C1 segment of cervical spinal cord (tissue), 14 donors: ENCODE measurements at places on chromosomes 13 and 19.

GRCh38 chr19:45153339-45154063, 7.3 kb downstream of the NKPD1 start:
- no peak for DNase-seq

GRCh38 chr13:100266026-100266425, 177.1 kb downstream of the PCCA start:
- no peak for DNase-seq

- no peak for DNase-seq
Measured at GRCh38 chr19:35915443-35915842, 7.3 kb upstream of the TYROBP start.

- no peak for DNase-seq
Measured at GRCh38 chr13:113666329-113666670, 719 bp upstream of the GRK1 start.

- no peak for DNase-seq
Measured at GRCh38 chr13:50844084-50844875, 788 bp upstream of the DLEU7 start.

GRCh38 chr13:50352720-50353480, 337.7 kb downstream of the KCNRG start:
- DNase-seq: no peak

DNA sequence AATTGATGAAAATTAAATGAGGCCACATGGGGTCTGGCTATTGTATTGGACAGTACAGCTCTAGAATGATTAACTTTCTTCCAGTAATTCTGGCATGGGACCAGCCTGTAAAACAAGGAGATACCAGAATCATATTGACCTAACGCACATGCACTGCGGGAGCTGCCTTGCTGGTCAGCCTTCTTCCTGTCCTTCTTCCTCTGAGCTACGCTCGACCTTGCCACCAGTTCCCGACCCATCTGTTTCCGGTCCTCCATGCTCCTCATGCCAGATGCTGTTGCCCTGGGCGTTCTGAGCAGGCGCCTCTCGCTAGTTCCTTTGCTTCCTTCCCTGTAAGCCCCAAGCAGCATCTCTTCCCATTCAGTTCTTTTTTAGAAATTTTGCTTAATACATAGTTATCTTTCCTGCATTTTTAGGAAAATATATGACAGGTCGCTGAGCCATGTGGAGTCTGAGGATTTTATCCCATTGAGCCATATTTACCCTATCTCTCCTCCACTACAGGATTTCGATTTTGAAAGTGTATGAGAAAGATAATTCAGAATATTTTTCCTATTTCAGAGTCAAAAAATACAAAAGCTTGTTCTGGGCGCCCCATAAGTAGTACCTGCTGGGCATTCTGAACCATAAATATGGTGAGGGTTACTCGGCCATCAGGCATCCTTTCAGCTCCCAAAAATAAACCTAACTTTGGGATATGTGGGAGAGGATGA, 38.6 kb downstream of the TNFRSF19 start:
- peak; percentile 12 for DNase-seq

DNA sequence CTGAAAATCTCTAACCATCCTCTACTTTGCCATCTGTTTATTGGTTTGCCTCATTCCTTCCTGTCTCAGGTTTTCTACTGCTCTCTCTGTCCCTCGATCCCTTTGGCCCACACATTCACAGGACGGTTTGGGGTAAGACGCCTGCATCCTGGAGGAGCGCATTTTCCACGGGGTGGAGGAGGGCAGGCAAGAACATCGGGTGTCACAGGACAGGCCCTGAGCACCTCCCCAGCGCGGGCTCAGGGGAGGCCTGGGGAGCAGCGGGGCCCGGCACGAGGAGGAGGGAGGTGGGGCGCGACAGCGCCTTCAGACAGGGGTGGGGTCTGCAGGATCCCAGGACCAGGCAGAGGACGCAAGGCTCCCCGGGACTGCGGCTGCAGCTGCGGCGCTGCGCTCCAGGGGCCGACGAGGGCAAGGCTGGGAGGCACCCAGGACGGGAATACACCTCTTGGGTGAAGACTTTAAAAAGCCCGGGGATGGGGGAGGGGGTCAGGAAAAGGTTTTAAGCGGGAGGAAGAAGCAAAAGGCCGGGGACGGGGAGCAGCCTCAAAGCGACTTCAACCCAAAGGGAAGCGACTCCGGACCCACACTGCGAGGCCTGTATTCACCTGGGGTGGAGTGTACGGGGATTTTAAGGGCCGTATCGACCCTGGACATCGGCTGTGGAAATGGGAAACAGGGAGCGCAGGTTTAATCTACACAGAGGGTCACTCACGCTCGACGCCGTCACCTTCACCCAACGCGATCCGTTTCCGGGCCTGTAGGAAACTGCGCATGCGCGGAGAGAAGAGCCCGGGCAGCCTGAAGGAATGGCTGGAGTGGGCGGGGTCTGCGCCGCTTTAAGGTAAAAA, at the start of gene ZNF415:
ZNF415 (minus strand) TSS at position 770 of the 851 bp plus-strand sequence. CDS start 10,234 bp downstream, outside the sequence.
- DNase-seq: peak; percentile 74

DNA sequence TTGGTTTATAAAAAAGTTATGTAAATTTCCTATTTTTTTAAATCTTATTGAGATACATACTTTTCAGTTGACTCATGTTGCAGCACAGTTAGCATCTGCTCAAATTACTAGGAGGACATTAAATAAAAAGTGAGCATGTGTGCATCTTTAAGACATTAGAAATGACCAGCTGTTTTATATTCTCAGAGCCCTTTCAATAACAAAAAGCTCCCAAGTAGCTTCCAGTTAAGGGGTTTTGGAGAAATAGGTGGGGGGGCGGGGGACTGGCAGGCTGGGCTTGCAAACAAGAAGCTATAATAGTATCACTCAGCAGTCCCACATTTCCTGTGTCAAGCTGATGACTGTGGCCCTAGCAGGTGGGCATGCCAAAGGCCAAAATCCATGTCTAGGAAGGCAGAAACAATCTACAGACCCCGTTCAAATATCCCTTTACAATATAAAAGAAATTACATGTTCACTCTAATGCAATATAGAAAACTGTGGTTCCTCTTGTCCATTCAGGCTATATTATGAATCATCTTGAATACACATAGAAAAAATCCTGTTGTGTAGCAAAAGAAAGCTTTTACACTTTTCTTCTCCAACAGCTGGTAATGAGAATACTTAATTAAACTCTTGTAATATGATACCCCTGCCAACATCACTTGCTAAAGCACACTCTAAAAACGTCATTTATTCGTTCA, 1713.2 kb upstream of the SLC10A2 start:
- no peak for DNase-seq

DNA sequence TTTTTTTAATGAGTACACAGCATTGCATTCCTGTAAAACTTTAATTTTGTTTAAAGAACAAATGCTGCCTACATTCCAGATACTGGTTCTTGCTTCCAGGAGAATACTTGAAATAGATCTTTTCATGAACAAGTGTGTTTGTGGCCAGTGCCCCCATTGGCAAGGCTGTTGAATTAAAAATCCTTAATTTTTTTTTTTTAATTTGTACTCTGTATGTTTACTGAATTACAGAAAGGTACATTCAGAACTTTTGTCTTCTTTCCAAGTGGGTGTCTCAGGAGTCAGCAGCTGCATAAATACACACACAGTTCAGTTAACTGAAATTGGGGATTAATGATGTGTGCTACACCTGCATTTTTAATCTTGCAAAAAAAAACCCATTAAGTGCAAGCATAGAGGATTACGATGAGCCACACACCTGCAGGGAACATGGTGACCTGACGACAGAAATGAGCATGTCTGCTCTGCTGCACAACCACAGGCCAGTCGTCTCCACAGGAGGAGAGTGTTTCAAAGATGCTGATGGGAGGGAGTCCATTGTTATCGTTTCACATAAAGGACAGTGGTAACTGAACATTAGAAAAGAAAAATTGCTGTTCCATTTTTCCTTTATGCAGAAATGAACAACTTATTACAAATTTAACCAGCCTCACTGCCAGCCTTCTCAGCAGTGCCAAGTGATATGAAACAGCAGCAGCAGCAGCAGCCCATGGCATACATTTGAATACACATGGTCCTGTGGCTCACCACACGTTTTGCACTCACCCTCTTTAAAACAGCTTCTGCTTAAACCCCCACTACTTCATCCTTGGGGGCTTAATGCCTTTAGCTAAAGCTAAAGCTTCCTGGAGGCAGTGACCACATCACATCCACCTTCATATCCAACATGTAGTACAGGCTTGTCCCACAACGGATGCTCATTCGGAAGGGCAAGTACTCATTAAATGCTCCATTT, 72.3 kb upstream of the RFC3 start:
- DNase-seq: no peak

DNA sequence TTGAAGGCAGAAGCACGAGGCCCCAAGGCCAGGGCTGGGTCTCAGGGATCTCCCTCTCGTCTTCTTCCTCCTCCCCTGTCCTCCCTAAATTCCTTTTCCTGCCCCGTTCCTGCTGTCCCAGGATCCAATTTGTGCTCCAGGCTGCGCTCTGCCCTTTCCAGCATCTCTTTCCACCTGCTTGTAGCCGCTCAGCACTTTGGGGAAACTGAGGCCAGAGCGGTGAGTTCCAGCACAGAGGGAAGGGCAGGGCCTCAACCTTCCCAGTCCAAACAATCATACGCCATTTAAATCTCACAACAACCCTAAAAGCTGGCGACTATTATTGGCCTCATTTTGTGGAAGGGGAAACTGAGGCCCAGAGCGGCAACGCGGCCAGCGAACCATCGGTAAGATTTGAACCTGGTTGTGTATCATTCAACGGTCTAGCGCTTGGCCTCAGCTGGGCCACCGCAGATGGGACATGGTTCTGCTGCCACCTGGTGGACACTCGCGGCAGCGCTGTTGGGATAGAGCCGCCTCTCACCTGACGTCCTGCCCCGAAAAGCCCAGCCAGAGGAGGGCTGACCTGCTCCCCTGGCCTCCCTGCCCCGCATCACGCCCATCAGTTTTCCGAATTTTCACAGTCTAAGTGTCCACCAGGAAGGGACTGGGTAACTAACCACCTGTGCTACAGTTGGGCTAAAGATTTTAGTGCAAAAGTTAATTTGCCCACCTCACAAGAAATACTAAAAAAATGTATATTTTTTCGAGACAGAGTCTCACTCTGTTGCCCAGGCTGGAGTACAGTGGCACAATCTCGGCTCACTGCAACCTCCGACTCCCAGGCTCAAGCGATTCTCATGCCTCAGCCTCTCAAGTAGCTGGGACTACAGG, 4.2 kb upstream of the RPL18A start:
- peak; percentile 59 for DNase-seq

- DNase-seq: no peak
Measured at GRCh38 chr13:27171244-27171826, at the start of gene USP12. USP12 (minus strand) TSS chr13:27171811; CDS start chr13:27171639, 172 bp downstream.

GRCh38 chr19:17125062-17125727, 49.6 kb downstream of the MYO9B start:
- DNase-seq: no peak

DNA sequence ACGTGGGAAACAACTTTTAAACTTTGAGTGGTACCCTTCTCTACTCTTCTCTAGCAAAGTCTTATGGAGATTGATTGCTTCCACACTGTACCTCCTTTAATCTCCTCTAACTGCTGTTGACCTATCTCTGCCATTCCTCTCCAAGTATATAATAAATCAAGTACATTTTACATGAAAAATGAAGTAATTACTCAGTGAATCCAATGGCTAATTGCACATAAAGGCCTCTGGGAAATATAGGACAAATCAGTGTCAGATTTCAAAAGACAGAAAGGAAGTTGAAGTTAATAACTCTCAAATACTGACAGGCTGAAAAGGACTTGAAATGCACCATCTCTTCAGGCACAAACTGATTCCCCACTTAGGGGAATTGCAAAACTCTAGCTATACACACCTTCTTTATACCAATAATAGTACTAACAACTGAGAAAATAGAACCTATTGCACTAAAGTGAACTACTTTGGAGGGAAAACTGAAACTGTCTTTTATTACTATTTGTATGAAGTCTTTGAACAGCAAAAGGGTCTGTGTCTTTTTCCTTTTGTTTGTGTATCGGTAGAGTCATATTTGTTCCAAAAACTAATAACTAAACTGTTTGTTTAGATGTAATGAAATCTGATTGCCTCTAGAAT, 701.1 kb downstream of the PCDH9 start:
- no peak for DNase-seq

DNA sequence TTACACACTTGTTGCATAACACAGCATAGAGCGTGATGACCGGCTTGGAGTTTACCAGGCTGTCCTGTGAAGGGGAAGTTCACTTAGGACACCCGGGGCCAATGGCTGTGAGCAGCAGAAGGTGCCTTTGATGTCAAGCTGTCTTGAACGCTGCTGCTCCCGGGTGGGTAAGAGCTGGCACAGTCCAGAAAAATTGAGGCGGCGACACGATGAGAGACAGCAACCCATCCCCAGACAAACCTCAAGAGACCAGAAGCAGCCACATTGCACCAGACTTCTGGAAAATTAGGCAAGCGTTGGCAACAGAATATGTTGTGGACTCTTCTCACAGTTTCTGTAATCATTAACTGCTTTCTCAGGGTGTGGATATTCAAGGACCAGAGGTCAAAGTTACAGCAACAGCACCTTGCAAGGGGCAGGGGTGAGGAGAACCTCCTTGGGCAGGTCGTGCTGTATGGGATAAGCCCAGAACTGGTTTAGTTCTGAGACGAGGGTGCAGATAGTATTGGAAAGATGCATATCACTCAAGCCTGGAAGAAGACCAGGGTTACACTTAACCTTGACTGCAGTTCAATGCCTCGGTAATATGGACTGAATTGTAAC, 10.1 kb downstream of the NFILZ start:
- no peak for DNase-seq

DNA sequence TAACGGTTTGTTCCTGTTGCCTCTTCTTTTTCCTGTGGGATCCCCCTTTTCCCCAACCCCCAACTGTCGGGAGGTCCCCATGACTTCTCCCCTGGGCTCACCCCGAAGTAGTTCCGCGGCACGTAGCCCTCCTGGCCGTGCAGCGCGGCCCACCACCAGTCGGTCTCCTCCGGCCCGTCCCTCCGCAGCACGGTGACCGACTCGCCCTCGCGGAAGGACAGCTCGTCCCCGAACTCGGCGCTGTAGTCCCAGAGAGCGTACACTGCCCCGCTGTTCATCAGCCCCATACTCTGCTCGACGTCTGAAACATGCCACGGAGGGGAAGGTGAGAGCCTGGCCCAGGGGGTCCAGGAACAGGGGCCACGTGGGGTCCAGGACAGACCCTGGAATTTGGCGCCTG, 12.1 kb upstream of the ERCC2 start:
- DNase-seq: no peak

DNA sequence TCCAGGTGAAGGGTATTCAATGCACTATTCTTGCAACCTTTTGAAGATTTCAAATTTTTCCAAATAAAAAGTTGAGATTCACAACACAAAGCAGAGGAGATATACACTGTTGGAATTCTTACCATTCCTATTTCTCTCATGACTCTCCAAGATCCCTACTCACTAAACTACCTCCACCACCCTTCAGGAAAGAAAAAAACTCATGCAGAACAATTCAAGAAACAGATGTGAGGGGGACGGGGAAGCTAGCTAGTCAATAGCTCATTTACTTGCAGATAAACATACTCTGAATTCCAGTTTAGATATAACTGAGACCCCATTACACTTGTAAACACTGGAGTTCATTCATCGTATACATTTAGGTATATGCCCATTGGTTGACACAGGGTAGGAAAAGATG, 90.0 kb upstream of the SERP2 start:
- DNase-seq: no peak

GRCh38 chr19:57083711-57084110, 36.1 kb upstream of the USP29 start:
- no peak for DNase-seq
